ENCODE measurements at places on chromosomes 13 and 19.

GRCh38 chr13:30113983-30114570, 193.3 kb downstream of the KATNAL1 start:
- no peak for DNase-seq

DNA sequence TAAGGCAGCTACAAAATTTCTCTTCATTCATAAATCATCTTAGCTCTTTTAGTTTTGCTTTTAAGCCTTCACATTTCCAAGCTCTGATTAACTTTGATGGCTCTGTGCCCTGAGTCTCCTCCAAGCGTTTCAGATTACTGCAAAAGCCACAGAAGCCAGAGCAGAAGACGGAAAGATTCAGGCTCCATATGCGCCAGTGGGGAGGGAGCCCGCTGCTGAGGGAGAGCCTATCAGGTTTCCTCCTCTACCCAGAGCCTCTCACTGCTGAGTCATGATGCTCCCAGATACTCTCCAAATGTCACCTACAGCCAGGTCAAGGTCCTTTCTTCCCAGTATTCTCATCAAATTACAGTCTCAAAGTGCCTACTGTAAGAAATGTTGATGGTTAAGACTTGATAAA, 193.6 kb downstream of the RAP2A start:
- DNase-seq: no peak

- no peak for DNase-seq
Observed at GRCh38 chr19:49921871-49922795, 6.9 kb upstream of the ATF5 start.

DNA sequence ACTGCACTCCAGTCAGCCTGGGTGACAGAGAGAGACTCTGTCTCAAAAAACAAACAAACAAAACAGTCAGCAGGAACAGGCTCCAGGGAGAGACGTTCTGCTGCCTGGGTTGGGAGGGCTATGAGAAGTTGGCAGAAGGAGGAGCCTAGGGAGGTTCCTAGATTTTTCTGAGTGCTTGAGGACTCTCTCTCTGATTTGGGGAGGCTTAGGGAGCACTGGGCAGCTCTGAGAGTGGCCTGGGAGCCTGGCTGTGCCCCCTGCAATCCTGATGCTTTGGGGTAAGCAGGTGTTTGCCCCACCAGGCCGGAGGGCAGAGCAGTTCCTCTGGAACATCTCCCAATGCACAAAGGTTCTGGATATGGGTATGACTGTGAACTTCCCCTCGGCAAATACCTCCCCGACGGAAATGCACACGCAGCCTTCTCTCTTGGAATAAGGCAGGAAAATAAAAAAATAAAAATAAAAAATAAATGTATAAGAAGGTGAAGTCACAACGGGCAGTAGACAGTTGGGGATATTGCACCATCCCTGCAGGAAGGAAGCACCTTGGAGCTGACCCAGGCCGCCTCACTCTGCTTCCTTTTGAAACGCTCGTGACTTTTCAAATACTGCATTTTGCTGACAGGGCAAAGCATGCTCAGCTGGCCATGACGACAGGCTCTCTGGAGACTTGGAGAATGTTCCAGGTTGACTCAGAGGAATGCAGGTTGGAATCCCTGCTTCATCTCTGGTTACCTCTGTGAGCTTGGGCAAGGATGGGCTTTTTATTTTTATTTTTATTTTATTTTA, 26.5 kb upstream of the HOMER3 start:
- DNase-seq: peak; percentile 65

DNA sequence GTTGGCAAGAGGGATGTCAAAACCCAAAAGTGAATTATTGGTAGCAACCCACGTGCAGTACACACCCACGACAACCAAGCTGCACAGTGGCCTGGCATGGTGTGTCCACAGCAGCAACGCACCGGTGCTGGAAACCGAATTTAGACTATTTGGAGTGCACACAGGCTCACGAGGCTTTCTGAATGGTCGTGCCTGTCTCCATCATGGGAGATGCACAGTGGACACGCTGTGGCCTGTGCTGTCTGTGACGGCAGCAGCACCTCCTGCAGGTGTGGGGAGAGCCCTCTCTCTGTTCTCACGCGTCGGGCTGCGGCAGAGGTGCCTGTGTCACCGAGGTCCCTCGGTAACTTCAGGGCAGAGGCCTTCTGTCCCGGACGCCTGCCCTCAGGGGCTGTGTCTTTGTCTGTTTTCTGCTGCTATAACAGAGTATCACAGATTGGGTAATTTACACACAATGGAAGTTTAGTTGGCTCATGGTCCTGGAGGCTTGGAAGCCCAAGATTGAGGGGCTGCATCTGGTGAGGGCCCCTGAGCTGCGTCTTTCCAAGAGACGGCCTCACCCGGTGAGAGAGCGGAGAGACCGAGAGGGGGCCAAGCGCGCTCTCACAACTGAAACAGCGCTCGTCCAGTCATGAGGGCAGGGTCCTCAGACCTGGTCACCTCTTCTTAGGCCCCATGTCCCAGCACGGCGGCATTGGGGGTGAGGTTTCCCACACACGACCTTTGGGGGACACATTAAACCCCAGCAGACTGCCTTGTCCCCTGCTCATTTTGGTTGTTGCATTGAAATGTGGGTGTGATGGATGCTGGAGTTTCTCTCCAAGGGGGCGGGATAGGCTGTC, 9.1 kb upstream of the MCF2L start:
- no peak for DNase-seq

- no peak for DNase-seq
Observed at GRCh38 chr13:74747186-74747955, 613.2 kb upstream of the KLF12 start.

DNA sequence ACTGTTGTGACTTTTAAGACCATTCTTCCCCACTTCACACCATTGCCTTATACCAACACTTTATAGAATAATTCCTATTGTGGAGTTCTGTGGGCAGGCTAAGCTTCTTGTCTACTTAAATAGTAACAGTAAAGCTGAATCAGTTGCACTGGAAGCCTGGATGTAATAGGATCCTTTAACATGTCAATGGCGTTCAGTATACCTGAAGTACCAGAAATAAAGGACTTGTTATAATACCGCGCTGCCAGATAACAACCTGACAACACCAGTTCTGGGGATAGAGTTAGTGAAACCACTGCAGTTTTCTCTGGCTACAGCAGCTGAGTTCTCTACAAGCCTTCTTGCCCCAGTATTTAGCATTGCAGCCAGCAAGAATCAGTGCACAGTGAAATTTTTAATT, 52.0 kb upstream of the TNFRSF19 start:
- no peak for DNase-seq

- DNase-seq: no peak
Observed at GRCh38 chr19:35229601-35230000, 1.1 kb upstream of the FAM187B start.

GRCh38 chr19:21128901-21129698, 12.7 kb upstream of the ZNF431 start:
- DNase-seq: no peak

DNA sequence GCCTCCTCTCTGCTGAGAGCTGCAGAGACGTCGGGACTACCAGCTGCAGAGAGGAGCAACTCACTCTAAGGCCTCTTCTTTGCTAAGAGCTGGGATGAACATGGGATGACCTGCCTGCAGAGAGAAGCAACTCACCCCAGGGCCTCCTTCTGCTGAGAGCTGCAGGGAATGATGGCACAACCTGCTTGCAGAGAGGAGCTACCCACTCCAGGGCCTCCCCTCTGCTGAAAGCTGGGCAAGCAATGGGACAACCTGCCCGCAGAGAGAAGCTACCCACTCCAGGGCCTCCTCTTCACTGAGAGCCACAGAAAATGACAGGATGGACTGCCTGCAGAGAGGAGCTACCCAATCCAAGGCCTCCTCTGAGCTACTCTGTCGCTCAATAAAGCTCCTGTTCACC, 6.9 kb upstream of the MLLT1 start:
- no peak for DNase-seq

All from LNCaP clone FGC (cell line).